ENCODE measurements at places on chromosomes 4 and X.
A peak's percentile ranks its signal among the peaks of the same experiment; 100 is the strongest.

DNA sequence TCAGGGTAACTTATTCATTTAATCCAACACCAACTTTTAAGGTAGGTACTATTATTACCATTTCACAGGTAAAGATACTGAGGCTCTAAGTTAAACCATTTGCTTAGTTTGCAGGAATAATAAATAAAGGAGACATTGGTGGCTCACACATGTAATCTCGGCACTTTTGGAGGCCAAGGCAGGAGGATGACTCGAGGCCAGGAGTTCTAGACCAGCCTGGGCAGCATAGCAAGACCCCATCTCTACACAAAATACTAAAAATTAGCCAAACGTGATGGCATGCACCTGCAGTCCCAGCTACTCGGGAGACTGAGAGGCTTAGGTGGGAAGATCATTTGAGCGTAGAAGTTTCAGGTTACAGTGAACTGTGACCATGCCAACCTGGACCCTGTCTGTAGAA lies 37.7 kb downstream of the SULT1E1 start:
- no peak for DNase-seq

DNA sequence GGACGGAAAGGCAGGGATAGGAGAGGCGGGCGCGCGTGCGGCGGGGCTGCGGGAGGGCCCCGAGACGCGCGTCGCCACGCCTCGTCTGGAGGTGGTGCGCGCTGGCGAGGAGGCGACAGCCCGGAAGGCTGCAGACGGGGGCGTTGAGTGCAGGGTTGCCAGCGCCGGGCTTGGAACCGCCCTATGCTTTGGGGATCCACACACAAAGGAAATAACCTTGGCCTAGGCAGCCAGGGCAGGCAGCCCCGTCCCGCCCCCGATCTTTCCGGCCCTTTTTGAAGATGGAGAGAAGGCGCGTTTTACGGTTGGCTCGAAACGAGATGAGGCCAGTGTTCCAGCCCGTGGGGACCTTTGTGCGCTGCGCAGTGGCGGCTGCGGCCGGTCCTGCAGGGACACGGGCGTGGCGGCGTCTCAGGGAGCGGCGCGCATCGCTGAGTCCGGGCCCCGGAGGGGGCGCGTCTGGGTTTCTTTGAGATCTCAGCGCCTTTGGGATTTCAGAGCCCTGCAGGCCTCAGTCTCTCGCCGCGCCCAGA lies 50.8 kb upstream of the TRIM2 start:
- peak; percentile 58 for DNase-seq

DNA sequence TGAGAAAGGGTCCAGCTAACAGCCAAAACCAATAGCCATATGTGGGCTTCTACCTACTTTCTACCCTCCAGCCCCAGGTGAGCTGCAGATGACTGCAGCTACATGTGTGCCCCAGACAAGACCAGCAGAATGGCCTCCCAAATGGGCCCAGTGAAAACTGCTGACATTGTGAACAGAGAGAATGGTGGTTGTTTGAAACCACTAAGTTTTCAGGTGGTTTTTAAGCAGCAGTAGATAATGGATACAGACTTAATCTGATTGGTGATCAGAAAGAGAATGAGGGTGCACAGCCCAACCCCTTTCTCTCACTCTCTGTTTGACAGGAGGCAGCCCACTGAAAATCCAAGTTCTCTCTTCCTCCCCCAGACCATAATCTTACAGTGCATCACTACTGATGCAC lies 42.5 kb upstream of the BBS12 start:
- DNase-seq, result no peak

GRCh38 chr4:173426064-173426463 lies 27.1 kb upstream of the SCRG1 start:
- no peak for DNase-seq

GRCh38 chrX:64206556-64207162 lies 1.2 kb upstream of the AMER1 start:
- peak; percentile 2 for DNase-seq

DNA sequence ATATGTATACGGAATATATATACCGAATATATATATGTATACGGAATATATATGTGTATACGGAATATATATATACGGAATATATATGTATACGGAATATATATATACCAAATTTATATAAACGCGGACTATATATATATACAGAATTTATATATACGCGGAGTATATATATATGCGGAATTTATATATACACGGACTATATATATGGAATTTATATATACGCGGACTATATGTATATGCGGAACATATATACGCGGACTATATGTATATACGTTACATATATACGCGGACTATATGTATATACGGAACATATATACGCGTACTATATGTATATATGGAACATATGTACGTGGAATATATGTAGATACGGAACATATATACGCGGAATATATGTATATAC lies 78.6 kb downstream of the ARHGAP36 start:
- no peak for DNase-seq

- peak; percentile 33 for DNase-seq
Observed at GRCh38 chr4:15702941-15703403, at the start of gene BST1. Gene BST1, plus strand, starts transcription at chr4:15703065. Its CDS starts 80 bp downstream, at chr4:15703145.

DNA sequence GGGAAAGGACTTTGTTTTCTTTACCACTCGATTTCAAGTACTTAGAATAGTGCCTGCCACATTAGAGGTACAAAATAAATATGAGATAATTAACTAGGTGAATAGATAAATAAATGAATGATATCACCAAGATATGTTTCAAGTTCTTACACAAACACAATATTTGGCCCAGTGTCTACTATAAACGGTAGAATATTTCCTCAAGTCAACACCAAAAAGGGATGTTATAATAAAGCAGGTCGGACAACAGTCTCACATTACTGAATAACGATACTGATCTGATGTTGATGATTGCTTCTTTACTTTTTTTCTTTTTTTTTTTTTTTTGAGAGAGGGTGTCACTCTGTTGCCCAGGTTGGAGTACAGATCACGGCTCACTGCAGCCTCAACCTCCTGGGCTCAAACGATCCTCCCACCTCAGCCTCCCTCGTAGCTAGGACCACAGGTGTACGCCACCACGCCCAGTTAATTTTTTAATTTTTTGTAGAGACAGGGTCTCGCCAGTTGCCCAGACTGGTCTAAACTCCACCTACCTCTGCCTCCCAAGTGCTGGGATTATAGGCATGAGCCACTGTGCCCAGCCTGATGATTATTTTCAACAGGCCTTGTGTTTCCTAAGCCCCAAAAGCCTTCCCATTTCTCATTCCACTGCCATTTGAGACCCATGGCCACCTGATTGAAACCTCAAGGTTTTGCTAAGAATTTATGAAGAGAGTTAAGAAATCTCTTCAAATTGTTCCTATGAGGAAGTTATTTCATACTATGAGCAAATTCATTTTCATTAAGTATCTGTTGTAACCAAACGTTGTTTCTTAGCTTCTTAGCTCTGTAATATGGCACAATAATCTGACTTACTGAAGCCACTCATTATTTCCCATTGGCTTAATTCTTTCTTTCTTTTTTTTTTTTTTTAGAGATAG lies 2.3 kb downstream of the MANBA start:
- DNase-seq, result no peak

DNA sequence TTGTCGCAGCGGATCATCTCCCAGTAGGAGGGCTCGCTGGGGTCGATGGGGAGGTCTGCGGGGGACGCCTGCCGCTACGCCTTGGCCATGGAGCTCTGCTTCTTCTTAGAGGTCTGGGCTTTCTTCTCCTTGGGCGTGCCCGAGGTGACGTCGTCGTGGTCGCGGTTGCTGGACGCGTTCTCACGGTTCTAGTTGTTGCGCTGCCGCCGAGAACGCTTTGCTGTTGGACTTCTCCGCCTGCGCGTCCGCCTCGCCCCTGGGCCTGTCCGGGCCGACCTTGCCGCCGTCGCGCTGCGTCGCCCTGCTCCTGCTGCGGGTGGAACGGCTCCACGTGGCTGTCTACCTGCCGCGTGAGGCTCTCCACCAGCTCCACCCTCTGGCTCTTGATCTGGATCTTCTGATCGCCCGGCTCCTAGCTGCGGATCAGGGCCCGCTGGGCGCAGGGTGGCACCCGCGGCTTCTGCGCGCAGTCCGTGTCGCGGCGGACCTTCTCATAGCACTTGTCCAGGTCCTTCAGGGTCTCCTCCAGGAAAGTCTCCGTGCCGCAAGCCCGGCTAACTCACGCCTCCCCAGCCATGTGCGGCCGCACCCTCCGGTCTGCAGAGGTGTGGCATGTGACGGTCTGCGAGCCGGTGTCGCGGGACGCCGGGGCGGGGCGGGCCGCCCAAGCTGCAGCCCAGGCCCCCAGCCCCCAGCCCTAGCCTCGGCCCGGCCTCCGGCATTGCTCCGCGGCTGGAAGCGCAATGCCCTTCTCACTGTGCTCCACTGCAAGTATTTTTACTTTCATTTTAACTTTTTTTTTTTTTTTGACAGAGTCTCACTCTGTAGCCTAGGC lies 40.5 kb upstream of the OGT start:
- peak; percentile 19 for DNase-seq

GRCh38 chr4:4216648-4217047 lies 10.1 kb downstream of the OTOP1 start:
- DNase-seq, result no peak

- DNase-seq, result no peak
Observed at GRCh38 chrX:103066606-103067005, 2.6 kb upstream of the BEX1 start.

DNA sequence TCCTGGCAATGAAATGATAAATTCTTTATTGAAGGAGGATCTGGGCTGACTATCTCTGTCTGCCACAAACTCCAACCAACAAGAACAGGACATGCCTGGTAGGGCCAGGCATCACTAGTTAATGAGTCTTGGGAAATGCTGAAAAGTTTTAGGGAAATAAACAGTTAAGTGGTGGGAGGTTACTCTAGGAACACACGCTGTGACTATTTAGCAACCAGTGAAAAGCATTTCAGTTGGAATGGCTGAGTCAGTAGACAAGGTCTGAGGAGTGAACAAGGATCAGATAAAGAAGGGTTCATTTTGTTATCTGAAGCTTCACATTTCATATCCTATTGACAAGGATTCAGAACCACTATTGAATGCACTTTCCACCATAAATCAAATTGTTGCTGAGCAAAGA lies 394.9 kb upstream of the BOD1L1 start:
- DNase-seq, result no peak

DNA sequence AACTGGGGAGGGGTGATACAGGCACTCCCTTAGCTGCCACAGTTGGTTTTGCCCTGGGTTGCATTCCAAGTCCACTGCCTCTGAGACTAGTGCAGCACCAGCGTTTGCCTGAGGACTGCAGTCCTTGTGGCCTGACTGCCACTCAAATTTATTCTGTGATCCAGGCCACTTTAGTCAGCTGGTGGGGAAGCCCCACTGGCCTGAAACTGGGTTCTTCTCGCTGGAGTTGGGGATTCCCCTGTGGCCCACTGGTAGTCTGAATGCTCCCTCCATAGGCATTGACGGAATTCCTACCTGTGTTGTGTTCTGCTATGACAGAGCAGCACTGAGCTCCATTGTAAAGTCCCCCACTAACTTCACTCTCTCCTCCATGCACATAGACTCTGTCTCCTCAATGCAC lies 63.8 kb downstream of the PTPN13 start:
- DNase-seq, result no peak

- DNase-seq, result no peak
Observed at GRCh38 chr4:183441276-183441675, 3.2 kb upstream of the CDKN2AIP start.

GRCh38 chrX:18353931-18354368 lies 538 bp downstream of the SCML2 start:
- peak; percentile 0 for DNase-seq

- no peak for DNase-seq
Observed at GRCh38 chr4:178280362-178280761, 838.1 kb upstream of the AGA start.

GRCh38 chr4:119490335-119490734 lies 138.3 kb downstream of the PDE5A start:
- DNase-seq, result no peak
